NCI-H2227 treated with DMSO at 0.1 percent for 48 hours (cell line): ENCODE measurements at places on chromosomes 11 and 22.

DNA sequence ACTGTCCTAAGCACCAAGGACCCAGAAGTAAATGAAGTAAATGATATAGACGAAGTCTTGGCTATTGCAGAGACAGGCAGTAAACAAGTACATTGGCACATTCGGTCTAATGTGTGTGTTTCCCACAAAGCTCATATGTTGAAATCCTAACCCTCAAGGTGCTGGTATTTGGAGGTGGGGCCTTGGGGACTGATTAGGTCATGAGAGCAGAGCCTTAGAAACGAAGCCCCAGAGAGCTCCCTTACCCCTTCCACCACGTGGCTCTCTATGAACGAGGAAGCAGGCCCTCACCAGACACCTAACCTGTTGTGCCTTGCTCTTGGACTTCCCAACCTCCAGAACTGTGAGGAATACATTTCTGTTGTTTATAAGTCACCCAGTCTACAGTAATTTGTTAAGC, 14.9 kb downstream of the CLMP start:
- no peak for DNase-seq

- DNase-seq, result no peak
Observed at GRCh38 chr11:27263046-27263445, 100.0 kb downstream of the CCDC34 start.

DNA sequence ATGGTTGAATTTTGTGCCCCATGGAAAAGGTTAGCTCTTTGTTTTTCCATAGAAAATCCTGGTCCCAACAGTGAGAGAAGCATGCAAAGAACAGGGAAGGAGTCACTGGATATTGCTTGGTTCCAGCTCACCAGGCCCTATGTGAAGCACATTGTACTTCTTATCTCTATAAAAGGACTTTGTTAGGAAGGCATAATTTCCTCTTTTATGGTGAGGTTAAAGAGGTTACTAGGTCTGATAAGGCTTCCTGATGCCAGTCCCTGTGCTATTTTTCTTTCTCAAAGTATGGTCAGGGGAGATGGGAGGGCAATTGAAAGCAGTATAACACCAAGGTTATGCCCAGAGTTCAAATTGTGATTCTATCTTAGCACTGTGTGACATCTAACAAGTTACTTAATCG, 162.6 kb downstream of the KIF18A start:
- DNase-seq, result no peak

DNA sequence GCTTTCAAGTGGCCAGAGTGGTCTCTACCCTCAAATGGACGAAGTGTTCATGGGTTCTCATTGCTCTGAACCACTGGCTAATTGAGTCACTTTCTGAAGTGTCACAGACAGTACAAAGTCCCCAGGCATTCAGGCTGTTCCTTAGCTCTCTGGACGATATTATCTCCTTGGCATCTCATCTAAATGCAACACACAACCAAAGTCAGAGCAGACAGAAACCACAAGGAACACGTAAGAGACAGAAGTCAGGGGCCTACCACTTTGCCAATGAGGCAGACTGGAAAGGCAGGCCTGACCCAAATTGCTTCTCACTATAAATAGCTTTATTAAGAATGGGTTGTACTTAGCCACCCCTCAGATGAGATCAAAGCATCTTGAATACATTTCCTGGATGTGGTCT, 29.0 kb upstream of the LDLRAD3 start:
- no peak for DNase-seq

DNA sequence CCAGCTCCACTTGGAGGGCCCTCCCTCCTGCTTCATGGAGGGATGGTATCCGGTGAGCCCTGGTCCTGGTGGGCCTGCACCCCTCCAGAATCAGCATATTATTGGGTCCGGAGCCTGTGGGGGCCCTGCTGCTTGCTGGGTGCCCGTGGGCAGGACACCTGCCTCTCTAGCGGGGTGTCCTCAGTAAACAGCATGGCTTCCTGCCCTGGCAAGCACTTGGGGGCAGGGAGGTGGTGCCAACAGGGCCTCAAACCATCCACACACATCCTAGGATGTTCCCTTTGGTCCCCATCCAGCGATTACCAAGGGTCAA, 108.3 kb downstream of the CTTN start:
- DNase-seq, result no peak

- no peak for DNase-seq
Observed at GRCh38 chr22:22752199-22752555, 107.8 kb downstream of the GGTLC2 start.

DNA sequence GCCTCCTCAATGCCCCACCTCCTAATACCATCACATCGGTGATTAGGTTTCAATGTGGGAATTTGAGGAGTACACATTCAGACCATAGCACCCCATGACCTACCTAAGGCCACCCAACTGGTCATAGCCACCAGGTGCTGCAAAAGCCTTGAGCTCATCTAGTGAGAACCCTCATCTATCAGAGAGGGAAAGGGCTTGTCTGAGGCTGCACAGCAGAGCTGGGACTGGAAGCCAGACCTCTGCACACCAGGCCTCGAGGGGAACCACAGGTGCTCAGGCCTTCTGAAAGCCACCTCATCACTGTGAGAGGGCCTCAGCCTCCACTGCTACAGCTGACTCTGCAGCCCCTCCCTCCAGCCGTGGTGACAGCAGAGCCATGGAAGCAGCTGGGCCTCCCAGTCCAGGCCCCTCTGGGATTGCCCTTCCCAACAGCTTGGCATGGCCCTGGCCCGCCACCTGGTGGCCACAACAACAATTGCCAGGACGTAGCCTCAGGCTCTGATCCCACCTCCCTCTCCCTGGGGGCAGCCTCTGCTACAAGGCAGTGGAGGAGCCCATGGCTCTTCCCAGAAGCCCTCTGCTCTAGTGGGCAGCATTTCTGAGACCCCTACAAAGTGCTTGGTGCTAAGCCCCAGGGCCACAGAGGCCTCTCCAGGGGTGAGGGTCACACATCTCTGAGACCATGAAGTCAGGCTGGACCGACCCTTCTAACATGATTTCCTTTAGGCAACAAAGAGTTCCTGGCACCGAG, 41.0 kb upstream of the PRDM11 start:
- peak; percentile 69 for DNase-seq

GRCh38 chr22:20089977-20090729, 10.1 kb downstream of the DGCR8 start:
- no peak for DNase-seq

- DNase-seq, result no peak
Observed at GRCh38 chr22:36391638-36392037, 3.9 kb upstream of the MYH9 start.

DNA sequence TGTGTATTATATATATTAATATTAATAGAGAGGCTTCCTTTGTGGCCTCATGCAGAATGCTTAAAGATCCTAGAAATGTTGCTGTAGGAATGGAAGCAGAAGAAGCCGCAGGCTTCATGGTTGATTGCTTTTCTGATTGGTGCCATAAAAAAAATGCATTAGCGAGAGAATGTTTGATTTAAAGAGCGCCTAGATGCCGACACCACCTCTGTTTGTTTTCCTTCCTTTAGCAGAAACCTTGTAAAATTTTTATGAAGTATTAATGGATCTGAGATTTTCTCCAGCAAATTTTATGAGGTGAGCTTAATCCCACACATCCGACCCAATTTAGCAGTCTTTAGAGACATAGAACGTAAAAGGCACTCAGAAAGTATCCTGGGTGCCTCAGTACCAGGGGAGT, 587.5 kb downstream of the NTM start:
- no peak for DNase-seq

DNA sequence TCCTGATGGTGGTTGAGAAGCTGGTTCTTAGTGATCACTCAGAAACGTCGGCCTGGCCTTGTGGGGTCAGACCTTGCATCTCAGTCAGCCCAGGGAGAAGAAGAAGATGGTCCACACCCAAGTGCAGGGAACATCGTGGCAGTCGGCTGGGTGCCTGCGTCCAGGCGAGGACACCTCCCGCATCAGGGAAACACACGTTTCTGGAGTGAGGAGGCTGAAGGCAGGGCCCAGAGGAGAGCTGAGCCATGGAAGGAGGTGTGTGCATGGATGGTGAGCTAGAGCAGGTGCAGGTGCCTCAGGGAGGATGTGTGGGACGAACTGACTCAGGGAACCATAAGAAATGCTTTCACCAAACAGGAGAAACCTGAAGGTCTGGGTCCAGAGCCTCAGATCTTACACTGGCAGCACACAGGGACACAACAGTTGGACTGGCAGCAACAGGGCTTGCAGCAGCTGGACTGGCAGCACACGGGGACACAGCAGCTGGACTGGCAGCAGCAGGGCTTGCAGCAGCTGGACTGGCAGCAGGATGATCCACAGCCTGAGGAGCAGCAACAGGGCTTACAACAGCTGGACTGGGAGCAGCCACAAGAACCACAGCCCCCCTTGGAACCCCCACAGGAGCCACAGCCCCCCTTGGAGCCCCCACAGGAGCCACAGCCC, 632 bp downstream of the KRTAP5-2 start:
- no peak for DNase-seq

DNA sequence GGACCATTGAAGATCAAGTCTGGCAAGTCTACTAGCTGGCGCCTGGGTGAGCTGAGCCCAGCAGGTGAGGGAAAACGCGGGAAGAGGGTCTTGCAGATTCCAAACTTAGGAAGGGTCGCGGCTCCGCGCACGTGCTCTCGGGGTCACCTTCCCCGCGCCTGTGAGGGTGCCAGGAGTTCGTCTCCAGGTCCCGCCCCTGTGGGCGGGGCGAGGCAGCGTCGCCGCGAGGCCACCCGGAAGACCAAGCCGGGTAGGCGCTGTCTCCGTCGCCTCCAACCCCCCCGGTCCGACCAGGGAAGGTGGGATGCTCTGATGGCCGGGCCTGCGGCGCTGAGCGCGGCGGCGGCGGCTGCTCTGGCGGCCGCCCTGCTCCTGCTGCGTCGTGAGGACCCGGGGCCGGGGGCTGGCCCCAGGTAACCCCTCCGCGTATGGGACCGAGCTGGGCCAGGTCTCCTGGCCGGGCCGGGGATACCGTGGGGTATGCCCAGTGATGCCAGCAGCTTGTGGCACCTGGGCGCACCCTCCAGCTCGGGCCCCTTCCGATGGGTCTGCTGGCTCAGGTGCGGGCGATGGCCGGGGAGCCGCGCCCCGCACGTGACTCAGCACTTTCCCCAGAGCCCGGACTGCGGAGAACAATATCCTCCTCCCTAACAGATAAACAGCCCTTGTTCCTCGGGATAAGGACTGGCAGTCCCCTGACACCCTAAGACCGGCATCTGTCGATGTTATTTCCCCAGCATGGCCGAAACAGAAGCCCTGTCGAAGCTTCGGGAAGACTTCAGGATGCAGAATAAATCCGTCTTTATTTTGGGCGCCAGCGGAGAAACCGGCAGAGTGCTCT, at the start of gene HTATIP2:
TSS of gene HTATIP2 (plus strand) at position 215 of the 841 bp plus-strand sequence. CDS start at position 739, 524 bp downstream.
- DNase-seq, result peak; percentile 48

GRCh38 chr11:46370253-46370652, 11.2 kb upstream of the MDK start:
- peak; percentile 17 for DNase-seq

DNA sequence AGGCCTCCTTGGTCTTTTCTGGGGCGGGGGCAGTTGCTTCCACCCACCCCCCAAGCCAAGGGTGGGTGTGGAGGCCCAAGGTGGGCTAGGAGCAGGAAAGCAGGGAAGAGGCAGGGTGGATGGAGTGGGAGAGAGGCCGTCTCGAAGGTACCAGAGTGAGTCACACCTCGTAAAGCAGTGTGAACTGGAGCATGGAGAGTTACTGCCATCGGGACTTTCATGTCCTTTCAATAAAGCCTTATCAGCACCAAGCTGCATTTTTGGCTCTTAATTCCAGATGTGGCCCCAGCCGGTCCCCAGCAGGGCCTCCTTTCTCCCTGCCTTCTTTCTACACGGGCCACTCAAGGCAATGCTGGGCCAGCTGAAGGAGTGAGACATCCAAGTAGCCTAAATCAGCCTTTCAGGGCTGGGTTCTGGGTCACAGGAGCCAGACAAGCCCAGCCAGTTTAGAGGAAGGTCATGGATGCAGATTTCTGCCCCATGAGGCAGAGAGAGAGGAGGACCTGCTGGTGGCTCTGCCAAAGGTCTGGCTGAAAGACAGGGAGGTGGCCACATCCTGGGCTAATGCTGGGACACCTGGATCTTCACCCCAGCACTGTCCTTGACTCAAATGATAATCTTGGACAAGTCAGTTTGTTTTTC, 59.0 kb upstream of the CD82 start:
- no peak for DNase-seq

DNA sequence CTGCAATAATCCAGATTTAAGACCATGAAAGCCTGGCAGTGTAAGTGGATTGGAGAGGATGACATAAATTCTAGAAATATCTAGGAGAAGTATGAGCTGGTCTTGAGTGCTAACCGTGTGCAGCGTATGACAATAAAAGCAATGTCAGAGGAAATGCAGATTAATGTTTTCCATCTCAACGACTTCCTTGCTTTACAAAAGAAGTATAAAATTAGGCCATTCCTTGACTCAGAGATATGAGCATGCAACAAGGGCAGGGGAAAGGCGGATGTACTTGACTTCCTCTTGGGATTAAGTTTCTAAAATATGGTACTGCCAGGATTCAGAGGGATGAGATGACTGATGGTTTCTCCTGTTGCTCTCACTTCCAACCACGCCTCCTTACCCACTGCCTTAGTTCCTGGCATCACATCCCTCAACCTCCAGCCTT, 32.3 kb downstream of the ADAMTS15 start:
- DNase-seq, result no peak

- no peak for DNase-seq
Observed at GRCh38 chr22:46583571-46583970, 36.6 kb upstream of the GRAMD4 start.

DNA sequence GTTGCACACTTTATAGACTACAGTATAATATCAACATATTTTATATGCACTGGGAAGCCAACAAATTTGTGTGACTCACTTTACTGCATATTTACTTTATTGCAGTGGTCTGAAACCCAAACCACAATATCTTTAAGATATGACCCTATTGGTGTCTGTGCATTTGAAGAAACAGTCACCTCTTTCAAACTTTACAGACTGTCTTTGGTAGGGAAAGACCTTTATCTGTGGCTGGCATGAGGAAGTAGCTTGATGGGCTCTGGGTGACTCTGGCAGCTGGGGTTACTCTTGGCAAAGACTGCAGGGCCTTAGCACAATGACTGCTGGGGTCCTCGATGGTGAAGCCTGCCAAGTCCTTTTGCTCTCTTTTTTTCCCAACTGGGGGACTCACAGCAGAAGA, 21.3 kb upstream of the ABTB2 start:
- no peak for DNase-seq

DNA sequence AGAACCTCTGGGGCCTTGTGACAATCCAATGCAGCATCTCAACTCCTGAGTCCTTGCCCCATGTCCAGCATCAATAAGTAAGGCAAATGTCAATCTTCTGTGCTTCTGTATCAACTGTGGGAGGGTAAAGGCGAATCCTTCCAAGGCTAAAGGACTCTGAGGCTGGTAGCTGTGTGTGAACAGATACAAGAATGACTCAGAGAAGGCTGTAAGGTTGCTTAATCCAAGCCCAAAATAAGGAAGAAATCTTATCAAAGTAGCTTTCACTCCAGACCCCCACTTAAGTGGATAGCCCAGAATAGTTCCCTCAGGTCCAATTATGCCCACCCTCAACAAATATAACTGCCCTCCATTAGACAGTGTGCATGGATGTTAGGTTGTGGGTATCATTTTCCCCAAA, 28.1 kb upstream of the SCGB1A1 start:
- no peak for DNase-seq
